T47D (cell line): ENCODE measurements at places on chromosomes 1 and 21.
A peak's percentile ranks its signal among the peaks of the same experiment; 100 is the strongest.

GRCh38 chr1:241336335-241336734 lies 20.7 kb downstream of the RGS7 start:
- no peak for DNase-seq

- no peak for DNase-seq
Observed at GRCh38 chr1:1436630-1437032, 1.1 kb downstream of the VWA1 start.

- no peak for DNase-seq
Observed at GRCh38 chr1:93888900-93889299, 9.9 kb upstream of the DNTTIP2 start.

DNA sequence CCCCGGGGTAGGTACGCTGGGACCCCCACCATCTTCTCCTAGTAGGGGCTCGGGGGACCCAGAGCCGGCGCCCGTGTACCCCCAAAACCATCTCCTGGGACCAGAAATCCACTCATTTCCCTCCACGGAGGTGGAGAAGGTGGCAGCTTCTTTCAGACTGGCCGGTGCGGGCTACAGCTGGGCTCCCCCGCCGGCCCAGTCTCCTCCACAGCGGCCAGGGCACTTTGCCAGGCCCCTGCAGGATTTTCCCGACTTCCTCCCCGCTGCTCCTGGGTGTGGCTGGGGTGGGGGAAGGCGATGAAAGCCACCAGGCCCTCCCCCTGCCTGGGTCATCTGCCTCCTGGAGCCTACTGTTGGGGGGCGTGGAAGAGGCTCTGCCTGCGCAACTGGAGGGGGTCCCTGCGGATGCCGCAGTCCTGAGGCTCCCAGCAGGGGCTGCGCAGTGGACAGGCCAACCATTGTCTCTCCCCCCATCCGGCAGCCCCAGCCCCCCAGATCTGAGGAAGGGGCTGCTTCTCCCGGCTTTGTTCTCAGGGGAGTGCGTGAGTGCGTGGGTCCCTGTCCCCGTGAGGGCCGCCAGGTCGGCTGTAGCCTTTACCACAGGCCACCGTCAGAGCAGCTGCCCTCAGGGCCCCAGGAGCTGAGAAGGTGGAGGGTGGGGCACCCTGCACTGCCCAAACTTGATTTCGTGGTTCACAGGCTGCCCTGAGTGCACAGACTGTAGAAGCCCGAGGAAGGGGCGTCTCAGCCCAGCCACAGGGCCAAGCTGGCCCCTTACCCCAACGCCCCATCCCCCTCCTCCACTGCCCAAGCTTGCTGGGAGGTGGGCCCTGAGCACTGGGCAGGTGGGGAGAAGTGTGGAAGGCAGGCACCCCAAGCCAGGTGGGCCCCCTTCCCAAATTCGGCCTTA lies 1.3 kb downstream of the AGRN start:
- no peak for DNase-seq

DNA sequence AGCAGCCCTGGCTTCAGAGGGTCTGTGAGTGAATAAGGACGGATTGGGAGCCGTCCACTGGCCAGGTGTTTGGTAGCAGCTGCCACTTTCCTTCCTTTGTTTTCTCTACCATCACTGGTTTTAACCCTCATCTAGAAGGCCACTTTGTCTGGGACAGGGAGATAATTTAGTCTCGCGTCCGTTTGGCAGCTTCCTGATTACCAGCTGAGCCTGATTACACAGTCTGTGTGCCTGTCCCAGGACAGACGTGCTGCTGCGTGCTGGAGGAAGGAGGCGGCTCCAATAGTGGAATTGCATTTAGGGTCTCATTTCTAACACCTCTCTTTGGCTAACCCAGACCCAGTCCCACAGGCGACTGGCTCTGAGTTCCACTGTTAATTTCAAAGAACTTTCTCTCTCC lies 24.6 kb upstream of the CASQ2 start:
- DNase-seq: no peak

GRCh38 chr1:40232444-40232843 lies 15.3 kb upstream of the TMCO2 start:
- no peak for DNase-seq

GRCh38 chr1:55886856-55887712 lies 671.9 kb upstream of the USP24 start:
- DNase-seq: no peak

DNA sequence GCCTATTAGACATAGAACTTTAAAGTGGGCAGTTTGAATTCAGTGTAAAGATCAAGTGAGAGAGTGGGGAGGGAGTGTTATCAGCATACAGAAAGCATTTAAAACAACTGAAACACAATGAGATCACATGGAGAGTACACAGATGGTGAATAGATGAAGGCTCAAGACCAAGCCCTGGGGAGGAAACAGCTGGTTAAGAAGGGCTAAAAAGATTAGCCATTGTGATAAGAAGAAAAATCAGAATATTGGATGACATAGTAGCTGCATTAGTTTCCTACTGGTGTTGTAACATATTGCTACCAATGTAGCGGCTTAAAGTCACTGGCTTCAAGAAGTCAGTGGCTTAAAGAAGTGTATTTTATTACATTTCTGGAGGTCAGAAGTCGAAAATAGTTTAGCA lies 443.4 kb upstream of the RGS18 start:
- DNase-seq: no peak

- DNase-seq: no peak
Observed at GRCh38 chr1:179817056-179817455, 60.5 kb downstream of the TOR1AIP2 start.

GRCh38 chr1:175319112-175319911 lies 126.7 kb upstream of the KIAA0040 start:
- DNase-seq: peak; percentile 73

DNA sequence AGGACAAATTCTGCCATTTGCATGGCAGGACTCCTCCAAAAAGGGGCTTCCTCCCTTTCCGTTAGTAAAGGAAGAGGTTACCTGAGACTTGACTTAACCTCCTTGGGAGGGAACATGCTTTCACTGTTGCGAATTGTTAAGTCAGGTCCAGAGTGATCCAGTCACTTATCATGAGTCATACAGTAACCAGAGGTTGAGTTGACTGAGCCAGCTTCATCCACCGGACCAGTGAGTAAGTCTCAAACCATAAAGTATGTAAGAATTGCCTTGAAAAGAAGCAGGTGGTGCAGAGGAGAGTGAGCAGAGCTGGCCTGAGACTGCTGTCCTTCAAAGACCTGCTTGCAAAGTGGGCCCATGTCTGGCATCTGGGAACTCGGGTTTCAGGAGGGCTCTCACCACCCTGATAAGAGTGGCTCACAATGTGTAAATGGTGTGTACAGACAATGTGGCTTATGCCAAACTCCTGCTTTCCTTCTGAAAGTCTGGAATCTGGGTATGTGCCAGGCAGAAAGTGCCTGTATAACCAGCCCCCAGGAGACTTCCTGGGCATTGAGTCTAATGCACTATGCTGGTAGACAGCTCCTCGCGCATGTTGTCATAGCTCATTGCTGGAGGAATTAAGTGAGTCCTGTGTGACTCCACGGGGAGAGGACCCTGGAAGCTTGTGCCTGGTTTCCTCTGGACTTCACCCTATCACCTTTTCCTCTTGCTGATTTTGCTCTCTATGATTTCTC lies 84.3 kb upstream of the KLHDC7A start:
- no peak for DNase-seq

- no peak for DNase-seq
Observed at GRCh38 chr1:112790920-112791722, 76.0 kb upstream of the PPM1J start.

DNA sequence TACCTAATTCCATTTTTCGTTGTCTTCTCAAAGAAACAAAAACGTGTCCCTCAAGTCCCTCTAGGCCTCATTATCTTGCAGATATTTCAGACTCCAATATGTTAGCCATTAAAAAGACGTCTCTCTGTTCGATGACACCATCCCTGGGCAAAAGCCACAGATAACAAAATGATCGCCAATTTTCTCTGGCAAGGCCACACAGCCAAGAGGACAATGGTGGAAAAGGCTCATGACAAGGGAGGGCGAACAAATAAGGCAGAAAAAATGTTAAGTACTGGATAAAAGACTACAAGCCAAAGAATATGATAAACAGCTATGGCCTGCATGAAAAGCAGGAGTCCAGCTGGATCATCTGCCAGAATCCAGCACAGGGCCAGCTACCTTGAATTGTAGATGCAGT lies 82.9 kb downstream of the TBX15 start:
- no peak for DNase-seq

GRCh38 chr1:175062339-175062738 lies 5.3 kb upstream of the TNN start:
- DNase-seq: no peak

- DNase-seq: no peak
Observed at GRCh38 chr21:36446301-36446700, 33.6 kb downstream of the CLDN14 start.

GRCh38 chr1:7538849-7539768 lies 232.0 kb upstream of the VAMP3 start:
- DNase-seq: no peak

DNA sequence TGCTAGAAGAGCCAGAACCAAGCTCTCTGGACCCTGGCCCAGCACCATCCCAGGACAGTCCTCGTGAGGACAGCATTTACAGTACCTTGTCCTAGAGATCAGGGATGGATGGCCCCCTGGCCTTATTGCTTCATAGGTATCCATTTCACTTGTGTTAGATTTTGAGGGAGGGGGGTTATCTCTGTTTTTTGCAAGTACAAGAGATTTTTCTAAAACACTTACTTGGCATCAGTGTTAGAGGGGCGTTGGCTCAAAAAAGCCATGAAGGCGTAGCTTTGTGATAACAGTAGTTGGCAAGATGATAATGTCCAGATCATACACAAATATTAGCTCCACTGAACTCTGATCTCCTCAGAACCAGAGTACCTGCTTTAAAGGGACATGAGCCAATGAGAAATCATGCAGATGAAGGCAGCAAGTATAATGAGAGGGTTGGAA lies 5.8 kb upstream of the ATP1B1 start:
- DNase-seq: no peak

- peak; percentile 26 for DNase-seq
Observed at GRCh38 chr1:238892612-238893011, 493.8 kb upstream of the CHRM3 start.

DNA sequence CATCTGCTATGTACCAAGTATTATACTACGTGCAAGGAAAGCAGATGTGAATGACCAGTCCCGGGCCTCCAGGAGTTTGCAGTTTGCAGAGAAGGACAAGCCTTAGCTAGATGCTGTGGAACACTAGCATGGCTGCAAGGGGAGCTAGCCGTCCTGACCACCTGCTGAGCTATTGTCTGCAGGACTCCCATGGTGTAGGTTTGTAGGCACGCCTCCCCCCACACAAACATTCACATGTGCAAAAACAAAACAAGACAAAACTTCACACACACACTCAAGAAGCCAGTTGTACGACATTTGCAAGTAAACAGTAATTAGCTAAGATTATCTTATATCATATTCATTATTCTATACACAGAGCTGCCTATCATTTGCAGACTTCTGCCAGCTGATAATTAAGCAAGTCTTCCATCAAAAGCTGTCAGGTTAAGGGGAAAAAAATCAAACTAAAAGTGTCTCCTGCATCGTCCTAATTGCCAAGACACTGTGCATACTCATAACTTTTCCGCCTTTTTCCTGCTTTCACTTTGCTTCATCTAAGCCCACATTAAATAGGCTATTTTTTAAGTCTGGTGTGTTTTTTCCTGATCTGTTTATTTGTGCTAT lies 10.7 kb upstream of the HNRNPU start:
- DNase-seq: no peak

- peak; percentile 92 for DNase-seq
Observed at GRCh38 chr1:214123061-214123784, 135.4 kb downstream of the PROX1 start.

DNA sequence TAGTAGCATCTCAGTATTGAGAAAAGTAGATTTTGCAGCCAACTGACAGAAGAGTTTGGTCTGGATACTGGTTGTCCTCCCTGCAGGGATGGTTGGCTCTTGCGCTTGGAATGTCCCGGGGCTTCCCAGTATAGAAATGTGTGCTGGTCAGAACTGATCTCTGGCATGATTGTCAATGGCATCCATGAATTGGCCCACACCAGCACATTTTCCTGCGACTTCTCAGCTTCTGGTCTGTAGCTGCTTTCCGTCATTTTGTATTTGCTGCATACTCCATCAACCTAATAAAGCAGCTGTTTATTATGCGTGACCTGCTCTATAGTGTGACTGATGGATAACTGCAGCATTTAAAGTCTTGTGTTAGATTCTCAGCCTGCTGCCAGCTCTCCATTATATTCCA lies 203.7 kb downstream of the S1PR1 start:
- DNase-seq: no peak

DNA sequence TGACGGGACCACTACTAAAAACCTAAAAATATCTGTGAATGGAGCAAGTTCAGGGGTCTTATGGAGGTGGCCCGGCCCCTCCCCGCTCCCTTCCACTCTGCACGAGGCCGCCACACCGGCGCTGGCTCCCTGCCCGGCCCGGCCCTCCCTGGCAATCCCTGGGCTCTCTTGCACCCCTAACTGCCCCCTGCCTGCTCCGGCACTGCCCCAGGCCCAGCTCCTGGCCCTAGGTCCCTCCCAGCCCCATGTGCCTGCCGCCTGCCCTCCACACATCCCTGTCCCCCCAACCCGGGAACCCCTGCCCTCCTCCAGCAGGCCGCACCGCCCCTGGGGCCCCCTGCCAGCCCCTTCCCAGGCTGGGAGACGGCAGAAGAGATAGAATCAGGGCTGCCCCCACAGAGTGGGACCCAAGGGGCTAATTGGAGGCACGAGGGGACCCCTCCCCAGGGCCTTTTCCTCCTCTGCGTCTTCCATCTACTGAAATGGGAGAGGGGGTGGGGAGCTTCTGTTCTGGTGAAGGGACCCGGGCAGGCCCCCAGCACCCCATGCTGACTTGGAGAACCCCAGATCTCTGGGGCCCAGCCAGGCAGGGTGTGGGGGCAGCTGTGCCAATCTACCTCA lies 9.3 kb upstream of the CTRC start:
- DNase-seq: no peak

- DNase-seq: no peak
Observed at GRCh38 chr1:119782631-119783325, 14.1 kb upstream of the HMGCS2 start.

GRCh38 chr1:3553166-3553939 lies 58.0 kb downstream of the MEGF6 start:
- peak; percentile 75 for DNase-seq
